ENCODE measurements at places on chromosomes 13 and 19.

DNA sequence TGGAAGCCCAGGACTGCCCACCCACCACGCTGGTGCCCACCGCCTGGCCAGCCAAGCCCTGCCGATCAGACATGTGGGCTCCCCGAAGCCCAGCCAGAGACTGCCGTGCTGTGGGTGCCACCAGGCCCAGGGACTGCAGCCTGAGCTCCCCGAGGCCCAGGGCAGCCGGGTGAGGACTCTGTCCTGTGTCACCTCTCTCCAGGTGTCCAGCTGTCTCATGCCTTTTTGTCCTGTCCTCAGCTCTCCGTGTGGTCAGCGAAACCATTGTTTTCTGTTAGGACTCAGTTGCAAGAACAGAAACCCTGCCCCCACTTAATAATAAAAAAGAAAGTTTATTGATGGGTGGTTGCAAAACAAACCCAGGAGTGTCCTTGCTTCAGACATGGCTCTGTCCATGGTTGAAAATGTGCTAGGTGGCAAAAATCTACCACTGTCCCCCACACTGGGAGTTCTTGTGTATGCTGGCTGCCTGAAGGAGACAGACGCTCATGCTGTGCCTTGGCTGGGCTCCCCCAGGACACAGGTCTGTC is 9.9 kb downstream of the PLEKHF1 start:
- DNase-seq: peak; percentile 3

- DNase-seq: no peak
Measured at GRCh38 chr13:108610507-108610906, 18.9 kb upstream of the MYO16 start.

DNA sequence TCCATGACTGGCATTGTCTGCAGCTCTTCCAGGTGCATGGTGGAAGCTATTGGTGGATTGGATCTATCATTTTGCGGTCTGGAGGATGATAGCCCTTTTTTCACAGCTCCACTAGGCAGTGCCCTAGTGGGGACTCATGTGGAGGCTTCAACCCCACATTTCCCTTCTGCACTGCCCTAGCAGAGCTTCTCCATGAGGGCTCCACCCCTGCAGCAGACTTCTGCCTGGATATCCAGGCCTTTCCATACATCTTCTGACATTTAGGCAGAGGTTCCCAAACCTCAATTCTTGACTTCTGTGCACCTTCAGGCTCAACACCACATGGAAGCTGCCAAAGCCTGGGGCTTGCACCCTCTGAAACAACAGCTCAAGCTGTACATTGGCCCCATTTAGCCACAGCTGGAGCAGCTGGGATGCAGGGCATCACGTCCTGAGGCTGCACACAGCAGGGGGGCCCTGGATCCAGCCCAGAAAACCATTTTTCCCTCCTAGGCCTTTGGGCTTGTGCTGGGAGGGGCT is 800.2 kb upstream of the MIR17HG start:
- DNase-seq: no peak

- DNase-seq: no peak
Measured at GRCh38 chr13:48873587-48873986, 102.1 kb upstream of the FNDC3A start.

DNA sequence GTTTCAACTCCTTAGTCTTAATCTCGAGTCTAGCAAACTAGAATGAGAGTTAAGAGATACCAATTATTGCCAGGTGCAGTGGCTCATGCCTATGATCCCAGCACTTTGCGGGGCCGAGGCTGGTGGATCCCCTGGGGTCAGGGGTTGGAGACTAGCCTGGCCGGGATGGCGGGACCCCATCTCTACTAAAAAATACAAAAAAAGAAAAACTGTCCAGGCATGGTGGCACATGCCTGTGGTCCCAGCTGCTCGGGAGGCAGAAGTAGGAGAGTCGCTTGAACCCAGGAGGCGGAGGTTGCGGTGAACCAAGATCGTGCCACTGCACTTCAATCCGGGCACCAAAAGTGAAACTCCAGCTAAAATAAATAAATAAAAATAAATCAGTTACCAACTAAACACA is 1119.5 kb upstream of the ATXN8OS start:
- DNase-seq: no peak

GRCh38 chr19:33806434-33806881 is 9.8 kb downstream of the KCTD15 start:
- DNase-seq: no peak

GRCh38 chr13:77779552-77780272 is 82.2 kb downstream of the SLAIN1 start:
- DNase-seq: peak; percentile 17

GRCh38 chr13:40681341-40682146 is 15.1 kb upstream of the FOXO1 start:
- no peak for DNase-seq

DNA sequence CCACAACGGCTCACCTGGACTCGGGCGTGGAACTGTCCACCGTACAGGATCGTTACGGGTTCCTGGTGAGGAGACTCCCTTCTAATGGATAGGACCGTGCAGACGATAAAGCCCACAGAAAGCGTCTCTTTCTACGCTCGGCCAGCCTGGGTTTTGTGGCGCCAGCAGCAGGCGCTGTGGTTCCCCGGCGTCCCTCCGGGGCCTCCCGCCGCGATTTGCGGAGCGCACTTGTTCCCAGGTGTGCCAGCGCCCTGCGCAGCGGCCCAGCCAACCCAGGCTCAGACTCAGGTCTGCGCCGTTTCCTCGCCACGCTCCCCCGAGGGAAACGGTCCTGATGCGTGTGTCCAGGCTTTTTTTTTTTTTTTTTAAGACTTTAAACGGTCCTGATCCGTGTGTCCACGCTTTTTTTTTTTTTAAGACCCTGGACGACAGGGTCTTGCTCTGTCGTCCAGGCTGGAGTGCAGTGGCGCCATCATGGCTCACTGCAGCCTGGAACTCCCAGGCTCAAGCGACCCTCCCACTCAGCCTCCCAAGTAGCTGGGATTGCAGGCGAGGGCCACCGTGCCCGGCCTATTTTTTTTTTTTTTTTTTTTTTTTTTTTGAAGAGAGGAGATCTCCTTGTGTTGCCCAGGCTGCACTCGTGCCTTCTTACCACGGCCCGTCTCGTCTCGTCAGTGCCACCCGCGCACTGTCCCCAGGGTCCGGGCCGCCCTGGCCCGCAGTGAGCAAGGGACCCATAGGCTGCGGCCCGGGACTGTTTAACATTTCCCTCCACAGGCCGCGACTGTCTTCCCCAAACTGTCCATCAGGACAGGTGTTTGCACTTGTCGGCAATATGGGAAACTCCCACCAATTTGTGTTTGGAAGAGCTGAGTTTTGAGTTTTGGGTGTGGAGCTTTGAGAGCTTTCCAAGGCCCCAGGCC is 23.8 kb downstream of the GJA3 start:
- DNase-seq: no peak

DNA sequence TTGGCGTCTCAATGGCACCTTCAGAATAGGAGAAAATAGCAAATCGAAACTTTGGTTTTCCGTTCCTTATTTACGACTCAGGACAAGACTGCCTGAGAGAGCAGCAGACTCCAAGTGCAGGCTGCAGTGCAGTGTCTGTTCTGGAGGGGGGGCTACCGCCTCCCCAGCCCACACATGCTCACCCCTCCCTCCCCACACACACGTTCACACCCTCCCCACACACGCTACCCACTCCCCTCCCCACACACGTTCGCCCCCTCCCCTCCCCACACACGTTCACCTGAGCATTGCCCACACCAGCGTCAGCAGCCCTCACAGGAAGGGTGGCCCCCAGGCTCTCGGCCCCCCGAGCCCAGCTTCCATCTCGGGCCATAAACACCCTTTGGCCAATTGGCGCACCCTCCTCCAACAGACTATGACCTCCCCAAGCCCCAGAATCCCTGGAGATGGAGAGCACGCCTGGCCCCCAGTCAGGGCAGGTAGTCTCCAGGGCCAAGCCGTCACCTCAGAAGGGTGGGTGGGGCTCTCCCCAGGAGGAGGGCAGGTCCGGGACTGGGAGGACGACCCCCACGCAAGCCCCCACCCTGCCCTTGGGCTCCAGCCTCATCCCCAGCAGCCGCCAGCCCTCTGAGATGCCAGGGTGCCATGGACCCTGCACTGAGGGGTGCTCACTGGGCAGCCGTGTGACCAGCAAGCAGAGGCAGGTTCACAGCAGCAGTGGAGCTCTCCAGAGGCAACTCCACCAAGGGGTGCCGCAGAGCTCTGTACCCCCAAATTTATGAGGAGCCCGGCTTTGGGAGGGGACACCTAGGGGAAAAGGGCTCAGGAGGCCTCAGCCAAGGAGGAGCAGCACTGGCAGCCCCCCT is 27.5 kb downstream of the RASA3 start:
- DNase-seq: no peak

GRCh38 chr13:112907286-112907685 is 61.7 kb upstream of the MCF2L start:
- DNase-seq: no peak

GRCh38 chr13:28822801-28823200 is 2.7 kb downstream of the MTUS2 start:
- no peak for DNase-seq

GRCh38 chr13:33401238-33401637 is 115.7 kb upstream of the STARD13 start:
- DNase-seq: no peak

- no peak for DNase-seq
Measured at GRCh38 chr13:108315991-108316390, 46.5 kb downstream of the TNFSF13B start.

DNA sequence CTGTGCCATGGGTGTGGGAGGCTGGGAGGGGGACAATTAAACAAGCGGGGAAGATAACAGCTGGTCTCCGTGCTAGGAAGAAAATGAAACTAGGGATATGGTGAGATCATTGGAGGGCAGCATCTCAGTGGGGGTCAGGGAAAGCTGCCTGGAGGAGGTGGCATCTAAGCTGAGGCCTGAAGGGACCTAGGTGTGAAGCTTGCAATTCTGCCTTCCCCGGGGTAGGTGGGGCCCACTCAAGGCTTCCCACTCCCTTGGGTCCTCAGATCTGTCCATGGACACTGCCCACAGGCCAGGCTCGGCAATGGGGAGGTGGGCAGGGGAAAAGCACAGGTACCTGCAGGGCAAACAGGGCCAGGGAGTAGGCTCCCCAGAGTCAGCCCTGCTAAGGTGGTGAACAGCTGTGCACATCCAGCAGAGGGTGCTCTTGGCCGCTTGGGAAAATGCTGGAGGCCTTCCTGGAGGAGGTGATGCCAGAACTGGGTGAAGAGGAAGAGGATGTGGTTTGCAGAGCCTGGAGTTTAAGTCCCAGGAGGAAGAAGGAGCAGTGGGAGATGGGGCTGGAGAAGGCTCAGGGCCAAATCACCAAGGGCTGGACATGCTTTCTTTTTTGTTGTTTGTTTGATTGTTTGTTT is 25.7 kb upstream of the CCNE1 start:
- no peak for DNase-seq

DNA sequence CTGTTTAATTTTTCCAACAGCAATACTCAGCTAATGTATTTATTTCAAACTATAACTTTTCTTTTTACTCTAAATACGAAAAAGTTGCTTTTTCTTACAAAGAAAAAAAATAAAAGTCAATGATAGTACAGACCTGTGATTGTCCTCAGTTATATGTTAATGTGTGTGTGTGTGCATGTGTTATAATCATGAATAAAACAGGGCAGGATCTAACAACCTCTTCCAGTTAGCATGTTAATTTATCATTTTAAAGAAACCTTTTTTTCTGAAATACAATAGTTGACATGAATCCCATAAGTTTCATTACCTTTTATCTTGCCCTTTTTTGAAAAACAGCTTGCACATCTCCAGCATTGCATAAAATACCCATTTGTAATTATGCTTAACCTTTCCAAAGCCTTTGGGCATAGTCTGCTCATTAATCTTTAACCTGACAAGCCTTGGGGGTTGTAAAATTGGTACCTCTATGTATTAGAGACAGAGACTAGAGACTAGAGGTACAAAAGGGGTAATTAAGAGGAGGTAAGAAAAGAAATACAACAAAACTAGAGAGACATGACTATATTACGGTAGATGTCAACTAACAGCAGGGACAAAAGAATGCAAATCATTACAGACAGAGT is 828.1 kb downstream of the OLFM4 start:
- DNase-seq: no peak

GRCh38 chr19:39543477-39543857 is 3.5 kb upstream of the EID2 start:
- DNase-seq: no peak

- DNase-seq: no peak
Measured at GRCh38 chr13:51308781-51309180, 30.7 kb upstream of the SERPINE3 start.

- DNase-seq: no peak
Measured at GRCh38 chr13:33310245-33311038, 24.9 kb upstream of the STARD13 start.

DNA sequence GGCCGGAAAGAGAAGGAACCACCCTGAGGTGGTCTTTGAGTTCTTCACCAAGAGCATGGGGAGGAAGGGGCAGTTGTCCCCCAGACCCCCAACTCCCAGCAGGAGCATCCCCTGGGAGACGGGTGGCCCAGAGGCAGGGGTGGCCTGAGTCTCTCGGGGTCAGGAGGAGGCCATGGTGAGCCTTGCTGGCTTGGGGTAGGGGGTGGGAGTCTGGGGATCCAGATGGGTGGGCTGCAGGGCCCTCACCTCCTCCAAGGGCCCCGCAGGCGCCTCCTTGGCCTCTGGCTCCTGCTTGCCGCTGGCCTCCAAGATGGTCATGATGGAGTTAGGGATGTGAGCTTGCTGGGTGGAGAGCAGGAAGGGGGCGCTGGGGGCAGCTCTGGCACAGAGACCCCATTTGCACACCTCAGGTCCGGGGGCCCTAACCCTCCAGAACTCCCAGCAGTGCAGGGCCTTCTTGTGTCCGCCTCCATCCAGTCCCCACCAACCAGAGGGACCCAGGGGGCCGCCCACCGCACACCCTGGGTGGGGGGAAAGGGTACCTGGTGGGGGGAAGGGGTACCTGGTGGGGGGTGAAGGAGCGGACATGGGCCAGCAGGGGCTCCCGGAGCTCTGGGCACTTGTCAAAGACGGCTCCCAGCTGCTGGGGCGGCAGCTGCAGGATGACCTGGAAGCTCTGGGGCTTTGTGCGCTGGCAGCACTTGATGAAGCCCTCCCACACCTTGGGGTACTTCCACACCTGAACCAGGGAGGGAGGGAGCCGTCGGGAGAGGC is 1.3 kb upstream of the RSPH6A start:
- no peak for DNase-seq

DNA sequence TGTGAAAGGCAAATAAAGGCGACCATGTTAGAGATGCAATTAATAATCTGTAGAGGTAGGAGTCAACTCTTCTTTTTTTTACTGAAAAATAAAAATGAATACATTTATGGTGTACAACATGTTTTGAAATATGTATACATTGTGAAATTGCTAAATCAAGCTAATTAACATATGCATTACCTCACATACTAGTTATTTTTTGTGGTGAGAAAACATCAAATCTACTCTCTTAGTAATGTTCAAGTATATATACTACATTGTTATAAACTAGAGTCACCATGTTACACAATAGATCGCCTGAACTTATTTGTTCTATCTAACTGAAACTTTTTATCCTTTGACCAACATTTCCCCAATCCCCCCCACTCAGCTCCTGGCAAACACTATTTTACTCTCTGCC is 143.2 kb downstream of the POU4F1 start:
- DNase-seq: no peak

GRCh38 chr19:5149932-5150901 is 181.3 kb downstream of the KDM4B start:
- DNase-seq: no peak

- no peak for DNase-seq
Measured at GRCh38 chr13:44211704-44212346, 161.8 kb upstream of the SERP2 start.

GRCh38 chr19:1248139-1248785 is at the start of gene MIDN:
MIDN (plus strand) TSS chr19:1248583; CDS start chr19:1250297, 1,714 bp downstream.
- peak; percentile 92 for DNase-seq

GRCh38 chr13:45109102-45109720 is 11.1 kb upstream of the GTF2F2 start:
- DNase-seq: no peak

Measured in AG08396 (cell line).